ENCODE measurements at places on chromosomes 6 and 20.

DNA sequence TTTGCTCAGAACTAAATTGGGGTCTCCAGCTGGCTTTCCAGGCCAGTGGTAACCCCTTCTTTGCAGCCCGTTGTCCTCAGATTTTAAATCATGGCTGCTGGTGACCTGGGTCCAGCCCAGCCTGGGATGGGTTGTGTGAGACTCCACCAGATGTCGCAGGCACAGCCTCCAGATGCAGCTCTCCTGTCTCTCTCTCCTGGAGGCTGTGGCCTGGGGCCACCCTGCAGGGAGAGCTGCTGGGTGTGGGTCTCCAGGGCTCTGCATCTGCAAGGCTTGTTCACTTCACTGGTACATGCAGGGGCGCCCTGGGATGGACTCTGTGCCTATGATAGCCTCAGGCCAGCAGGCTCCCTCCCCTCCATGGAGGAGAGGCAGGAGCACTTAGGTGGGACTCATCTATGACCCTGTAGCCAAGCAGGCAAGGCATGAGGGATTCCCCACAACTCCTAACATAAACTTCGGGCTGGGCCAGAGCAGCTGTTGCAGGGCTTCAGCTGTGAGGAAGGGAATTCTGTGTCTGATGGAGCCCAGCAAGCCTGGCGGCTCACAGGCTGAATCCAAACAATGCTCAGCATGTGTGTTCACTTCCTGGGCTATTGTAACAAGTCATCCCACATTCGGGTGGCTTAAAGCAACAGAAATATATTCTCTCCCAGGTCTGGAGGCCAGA is 94.7 kb upstream of the NXT1 start:
- no peak for DNase-seq

DNA sequence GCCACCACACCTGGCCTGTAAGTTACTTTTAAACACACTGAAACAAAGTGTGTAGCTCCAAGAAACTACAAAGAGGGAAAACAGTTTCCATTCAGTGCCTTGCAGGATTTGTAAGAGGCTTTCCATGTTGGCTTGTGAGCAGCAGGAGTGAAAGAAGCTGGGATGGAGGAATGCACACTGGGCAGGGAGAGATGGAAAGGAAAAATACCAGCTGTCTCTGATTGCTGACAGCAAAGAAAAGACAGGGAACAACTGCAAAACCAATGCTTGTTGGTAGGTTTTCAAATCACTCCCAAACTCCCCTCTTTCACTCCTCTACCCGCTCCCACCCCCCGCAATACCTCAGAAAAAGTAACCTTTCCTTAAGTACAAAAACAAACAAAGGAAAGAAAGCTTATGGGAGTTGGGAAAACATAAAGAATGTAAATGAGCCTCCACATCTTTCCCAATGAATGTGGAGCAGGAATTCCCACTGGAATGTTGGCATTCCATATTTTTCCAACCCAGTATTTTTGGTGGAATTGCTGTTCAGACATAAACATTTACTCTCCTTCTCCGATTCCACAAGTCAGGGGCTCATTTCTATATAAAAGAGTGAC is 166.1 kb downstream of the THBS2 start:
- DNase-seq = no peak

DNA sequence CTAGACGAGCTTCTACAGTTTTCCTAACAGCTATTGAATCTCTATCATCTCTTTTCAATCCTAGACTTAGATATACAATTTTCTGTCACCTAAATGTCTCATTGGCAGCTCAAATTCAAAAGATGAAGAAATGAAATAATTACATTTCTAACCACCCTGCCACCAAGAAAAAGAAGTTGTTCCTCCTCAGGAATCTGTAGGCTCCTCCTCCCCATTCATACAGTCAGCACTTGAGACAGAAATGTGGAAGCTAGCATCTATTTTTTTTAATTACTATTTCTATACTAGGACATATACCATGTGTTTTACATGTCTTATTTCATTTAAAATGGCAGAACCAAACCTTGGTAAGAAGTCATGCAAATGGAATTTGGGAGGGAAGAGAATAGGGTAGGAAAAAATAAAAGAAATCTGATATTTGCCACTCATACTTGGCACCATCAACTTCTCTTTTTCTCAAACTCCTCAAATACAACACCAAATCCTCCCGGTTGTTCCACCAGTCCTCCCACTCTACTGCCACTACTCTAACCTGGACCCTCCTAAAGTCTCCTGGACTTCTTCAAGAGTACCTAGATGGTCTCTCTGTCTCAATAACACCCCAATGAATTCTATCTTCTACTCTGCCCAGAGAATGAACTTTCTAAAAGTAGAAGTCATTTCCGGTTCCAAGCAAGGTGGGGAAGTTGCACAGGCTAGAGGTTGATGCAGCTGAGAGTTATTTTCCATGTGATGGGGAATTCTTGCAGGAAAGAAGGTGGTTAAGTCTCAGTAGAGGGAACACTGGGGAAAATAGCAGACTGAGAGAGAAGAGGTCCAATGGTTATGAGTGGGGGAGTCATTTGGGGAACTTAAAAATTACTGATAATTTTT is 54.1 kb downstream of the ATXN1 start:
- DNase-seq = no peak

GRCh38 chr6:139251045-139251690 is 40.6 kb downstream of the TXLNB start:
- DNase-seq = no peak

All from central memory CD4-positive, alpha-beta T cell (primary cell).